ENCODE measurements at places on chromosomes 7 and 10.

DNA sequence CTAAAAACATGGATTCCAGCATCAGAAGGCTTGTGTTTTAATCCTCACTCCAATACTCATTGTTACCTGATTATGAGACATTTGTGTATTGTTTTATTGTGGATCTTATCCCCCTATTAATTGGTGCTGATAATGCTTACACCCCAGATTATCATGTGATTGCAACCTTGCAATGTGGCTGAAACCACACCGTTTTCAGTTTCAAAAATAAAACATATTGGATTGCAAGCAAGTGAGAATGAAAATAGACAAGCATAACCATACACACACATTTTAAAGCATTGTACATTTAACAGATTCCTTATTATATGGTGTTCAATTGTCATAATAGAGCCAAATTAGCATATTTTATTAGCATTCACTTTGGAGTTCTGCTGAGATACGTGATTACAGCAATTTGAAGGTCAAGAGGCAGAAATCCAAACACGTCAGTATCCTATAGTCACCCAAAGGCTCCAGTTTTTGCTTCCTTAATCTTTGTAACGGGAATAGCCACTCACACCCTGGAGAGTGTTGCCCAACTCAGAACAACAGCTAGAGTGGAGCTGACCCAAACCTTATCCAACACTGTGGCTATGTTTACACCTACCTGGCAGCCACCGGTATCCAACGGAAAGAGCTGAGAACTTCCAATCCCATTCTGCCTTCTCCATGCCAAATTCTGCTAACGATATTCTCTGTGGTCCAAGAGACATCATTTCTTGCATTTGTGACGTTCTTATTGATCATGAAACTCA is 317.1 kb upstream of the KLF6 start:
- DNase-seq, result no peak

GRCh38 chr7:574661-575395 is 55.2 kb upstream of the PDGFA start:
- DNase-seq, result no peak

GRCh38 chr7:15820319-15820718 is 133.8 kb upstream of the MEOX2 start:
- DNase-seq, result no peak

GRCh38 chr7:47905076-47905920 is 43.0 kb downstream of the PKD1L1 start:
- no peak for DNase-seq

DNA sequence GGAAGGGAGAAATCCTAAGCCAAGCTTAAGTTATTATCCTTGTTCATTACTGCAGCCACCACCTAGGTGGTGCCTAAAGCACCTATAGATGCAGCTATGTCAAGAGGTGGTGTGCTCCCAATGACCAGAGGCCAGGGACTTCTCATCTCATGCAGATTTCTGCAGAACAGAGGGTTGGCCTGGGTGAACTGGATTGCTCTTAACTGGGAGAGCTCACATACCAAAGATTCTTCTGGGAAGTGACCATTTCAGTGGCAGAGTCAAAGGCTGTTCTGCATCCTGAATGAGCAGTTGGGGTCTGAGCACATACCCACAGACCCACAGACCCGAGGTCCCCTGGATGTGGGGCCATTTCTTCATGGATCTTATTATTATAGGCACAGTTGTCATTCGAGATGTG is 2.1 kb upstream of the CRHR2 start:
- no peak for DNase-seq

DNA sequence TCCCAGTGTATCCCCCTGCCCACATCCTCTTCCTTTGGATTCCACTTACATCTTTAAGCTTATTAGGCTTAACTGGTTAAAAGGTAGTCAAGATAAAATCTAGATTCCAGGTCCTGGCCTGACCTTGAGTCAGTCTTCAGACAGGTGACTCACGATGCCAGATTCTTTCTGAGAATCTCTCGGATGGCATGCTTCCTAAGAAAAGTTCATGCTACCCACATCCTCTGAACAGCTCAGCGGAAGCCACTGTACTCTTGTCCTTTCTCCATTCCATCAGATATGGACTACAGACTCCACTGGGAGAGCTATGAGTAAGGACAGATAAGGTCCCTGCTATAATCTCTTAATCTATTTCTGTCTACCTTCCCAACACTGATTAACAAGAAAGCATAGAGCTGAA is 43.4 kb downstream of the DNMBP start:
- DNase-seq, result no peak
